ENCODE measurements at places on chromosomes 3 and 15. TPM values are rescaled to one million over a fixed set of nuclear protein-coding genes. Genes with fewer than 3 reads are reported as not detected.

GOLGA8J gene
- polyA plus RNA-seq: not detected

GRCh38 chr3:176262071-176262470 lies 935.2 kb downstream of the TBL1XR1 start:
- no peak overlapping the region for H3K4me3 ChIP-seq
- H3K36me3 ChIP-seq: no peaks in the 10 kb centered on the region
- no peak for DNase-seq
- H3K27ac ChIP-seq: no peak overlapping the region
- H3K4me1 ChIP-seq: no peaks in the 10 kb centered on the region

GRCh38 chr15:92343924-92344643 lies 49.6 kb upstream of the ST8SIA2 start:
- H3K27me3 ChIP-seq: no peaks in the 10 kb centered on the region
- DNase-seq: no peak
- no peak overlapping the region for H3K4me3 ChIP-seq
- H3K36me3 ChIP-seq: no peaks in the 10 kb centered on the region

- no peaks in the 10 kb centered on the region for H3K4me1 ChIP-seq
- no peak overlapping the region for H3K4me3 ChIP-seq
- H3K27ac ChIP-seq: no peak overlapping the region
- no peaks in the 10 kb centered on the region for H3K36me3 ChIP-seq
Observed at GRCh38 chr3:119731560-119732343, 28.9 kb downstream of the CFAP91 start.

DNA sequence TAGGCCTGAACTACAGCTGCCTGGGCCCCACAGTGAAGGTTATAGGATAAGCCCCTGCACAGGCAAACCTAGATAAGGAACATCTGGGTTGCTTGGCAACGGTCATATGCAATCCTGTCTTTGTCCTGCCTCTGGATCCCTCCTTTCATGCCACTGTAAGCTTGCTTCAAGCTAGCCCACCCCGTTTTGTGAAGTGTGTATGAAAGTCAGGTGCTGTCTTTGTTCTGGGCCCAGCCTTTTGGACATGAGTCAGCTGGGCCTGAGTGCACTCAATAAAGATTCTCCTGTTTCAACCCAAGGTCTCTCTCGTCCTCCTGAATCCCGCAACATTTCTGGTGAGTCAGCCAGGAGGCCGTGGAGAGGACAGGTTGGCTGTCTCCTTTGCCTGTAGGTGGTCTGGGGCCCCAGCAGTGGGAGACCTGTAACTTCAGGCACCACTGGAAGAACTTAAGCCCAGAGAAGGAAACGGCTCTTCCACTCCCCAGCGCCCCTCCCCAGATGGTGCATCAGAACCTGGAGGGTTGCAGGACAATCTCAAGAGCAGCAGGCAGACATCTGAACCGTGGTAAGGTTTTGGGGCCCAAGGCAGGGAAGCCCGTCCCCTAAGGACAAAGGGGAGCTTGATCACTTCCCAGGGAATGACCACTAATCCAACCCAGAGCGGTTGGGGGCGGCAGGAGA lies 8.3 kb upstream of the SLC9C1 start:
- H3K27ac ChIP-seq: no peak overlapping the region
- H3K36me3 ChIP-seq: no peaks in the 10 kb centered on the region
- H3K4me1 ChIP-seq: peaks cover 6% of the 10 kb centered on the region
- H3K27me3 ChIP-seq: no peaks in the 10 kb centered on the region

DNA sequence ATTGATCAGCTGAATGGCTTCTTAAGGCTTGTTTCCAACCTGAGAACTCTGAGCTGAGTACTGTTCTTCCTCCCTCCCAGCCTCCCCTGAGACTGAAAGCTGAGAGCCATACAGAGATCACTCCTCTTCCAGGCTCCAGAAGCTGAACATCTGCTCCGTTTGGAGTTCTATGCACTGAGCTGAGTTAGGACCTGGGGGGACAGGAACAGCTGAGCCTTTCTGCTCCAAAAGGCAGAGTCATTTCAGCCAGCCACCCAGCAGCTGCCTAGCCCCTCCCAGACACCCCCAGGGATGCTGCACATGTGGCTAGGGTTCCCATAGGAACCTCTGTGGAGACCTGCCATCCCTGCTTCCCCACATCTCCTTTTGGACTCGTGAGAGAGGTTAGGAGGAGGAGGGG lies 64.2 kb upstream of the GLCE start:
- H3K36me3 ChIP-seq: no peaks in the 10 kb centered on the region
- DNase-seq: no peak
- no peaks in the 10 kb centered on the region for H3K4me1 ChIP-seq
- H3K27me3 ChIP-seq: no peaks in the 10 kb centered on the region
- H3K27ac ChIP-seq: no peak overlapping the region

GRCh38 chr15:51060030-51060673 lies 34.6 kb downstream of the TNFAIP8L3 start:
- DNase-seq: no peak
- no peak overlapping the region for H3K27ac ChIP-seq
- H3K36me3 ChIP-seq: no peaks in the 10 kb centered on the region
- no peaks in the 10 kb centered on the region for H3K27me3 ChIP-seq
- H3K4me1 ChIP-seq: no peaks in the 10 kb centered on the region

- no peaks in the 10 kb centered on the region for H3K36me3 ChIP-seq
- H3K27ac ChIP-seq: no peak overlapping the region
- H3K27me3 ChIP-seq: no peaks in the 10 kb centered on the region
- H3K4me3 ChIP-seq: no peak overlapping the region
- H3K4me1 ChIP-seq: no peaks in the 10 kb centered on the region
Observed at GRCh38 chr3:8816106-8816505, 46.7 kb upstream of the OXTR start.

DNA sequence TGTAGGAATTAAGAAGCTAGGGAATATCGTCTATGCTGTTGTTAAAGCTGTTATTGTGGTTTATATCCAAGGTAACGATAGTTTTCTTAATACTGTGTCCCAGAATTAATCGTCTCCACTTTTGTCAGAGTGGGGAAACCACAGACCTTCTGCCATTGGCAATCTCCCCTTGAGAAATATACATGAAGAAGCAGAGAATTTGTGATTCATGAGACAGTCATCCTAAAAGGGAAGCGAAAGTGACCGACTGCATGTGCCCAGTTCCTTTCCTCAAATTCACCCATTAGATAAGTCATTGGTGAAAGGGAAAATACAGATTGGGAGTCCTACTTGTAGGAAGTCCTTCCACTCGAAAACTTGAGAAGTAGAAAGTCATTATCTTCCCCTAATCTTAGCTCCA lies 26.6 kb downstream of the DIPK2A start:
- no peaks in the 10 kb centered on the region for H3K4me1 ChIP-seq
- H3K4me3 ChIP-seq: no peak overlapping the region
- H3K27ac ChIP-seq: no peak overlapping the region
- H3K36me3 ChIP-seq: no peaks in the 10 kb centered on the region
- no peak for DNase-seq

DNA sequence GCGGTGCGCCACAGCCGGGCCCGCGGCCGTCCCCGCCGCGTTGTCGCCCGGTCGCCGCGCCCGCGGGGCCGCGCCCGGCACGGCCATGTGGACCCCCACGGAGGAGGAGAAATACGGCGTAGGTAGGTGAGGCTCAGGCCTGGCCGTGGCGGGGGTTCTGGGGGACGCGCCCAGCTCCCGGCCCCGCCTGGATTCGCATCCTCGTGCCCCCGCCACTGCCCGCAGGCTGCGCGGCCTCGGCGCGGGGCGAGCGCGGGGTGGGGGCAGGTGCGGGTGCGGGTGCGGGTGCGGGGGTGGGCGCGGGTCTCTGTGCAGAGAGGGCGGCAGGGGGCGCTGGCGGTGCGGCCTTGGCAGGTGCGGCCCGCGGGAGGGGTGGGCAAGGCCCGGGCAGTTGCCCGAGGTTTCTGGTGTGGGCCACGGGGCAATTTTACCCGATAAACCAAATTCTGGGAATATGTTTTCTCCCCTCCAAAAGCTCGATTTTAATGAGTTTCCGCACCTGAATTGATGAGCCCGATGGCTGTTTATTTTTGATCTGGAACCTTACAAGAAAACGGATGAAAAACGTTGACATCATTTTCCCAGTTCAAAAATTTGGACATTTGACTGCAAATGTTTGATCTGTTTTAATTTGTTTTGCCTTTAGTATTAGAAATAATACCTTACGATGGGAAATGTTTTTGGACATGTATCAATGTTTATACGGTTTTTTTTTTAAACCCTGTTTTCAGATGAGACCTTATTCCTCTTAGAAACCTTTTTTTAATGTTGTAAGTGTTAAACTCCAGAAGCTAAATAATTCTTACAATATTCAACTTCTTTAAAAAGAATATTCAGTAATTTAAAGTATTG lies 678 bp downstream of the DOCK3 start:
- H3K27ac ChIP-seq: no peak overlapping the region
- peak; percentile 44 for DNase-seq
- no peaks in the 10 kb centered on the region for H3K36me3 ChIP-seq
